CD4-positive, alpha-beta T cell treated with Interleukin-6 for 4 hours (primary cell): ENCODE measurements at places on chromosomes 16 and 17.

DNA sequence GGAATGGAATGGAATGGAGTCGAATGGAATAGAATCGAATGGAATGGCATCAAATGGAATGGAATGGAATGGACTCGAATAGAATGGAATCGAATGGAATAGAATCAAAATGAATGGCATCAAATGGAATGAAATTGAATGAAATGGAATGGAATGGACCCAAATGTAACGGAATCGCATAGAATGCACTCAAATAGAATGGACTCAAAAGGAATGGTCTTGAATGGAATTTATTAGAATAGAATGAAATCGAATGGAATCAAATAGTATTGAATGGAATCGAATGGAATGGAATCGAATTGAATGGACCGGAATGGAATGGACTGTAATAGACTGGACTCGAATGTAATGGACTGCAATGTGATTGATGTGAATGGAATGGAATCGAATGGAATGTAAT is 501.4 kb upstream of the WSB1 start:
- no peak for DNase-seq

DNA sequence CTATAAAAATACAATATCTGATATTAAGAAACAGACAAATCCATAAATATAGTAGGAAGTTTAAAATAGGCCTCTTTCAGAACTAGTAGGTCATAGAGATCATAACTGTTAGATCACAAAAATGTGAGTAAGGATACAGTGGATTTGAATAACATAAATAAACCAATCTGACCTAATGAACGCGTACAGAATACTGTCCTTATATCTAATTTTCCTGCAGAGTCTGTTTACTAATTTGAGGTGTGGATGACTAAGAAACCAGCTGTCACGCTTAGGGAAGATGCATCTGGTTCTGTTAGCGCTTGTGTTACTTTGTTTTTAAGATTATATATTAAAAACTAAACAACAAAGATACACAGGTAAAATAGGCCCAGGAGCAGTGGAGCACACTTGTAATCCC is 14.8 kb downstream of the CPD start:
- DNase-seq = no peak

GRCh38 chr17:74860872-74861661 is 1.4 kb upstream of the GRIN2C start:
- DNase-seq = no peak

DNA sequence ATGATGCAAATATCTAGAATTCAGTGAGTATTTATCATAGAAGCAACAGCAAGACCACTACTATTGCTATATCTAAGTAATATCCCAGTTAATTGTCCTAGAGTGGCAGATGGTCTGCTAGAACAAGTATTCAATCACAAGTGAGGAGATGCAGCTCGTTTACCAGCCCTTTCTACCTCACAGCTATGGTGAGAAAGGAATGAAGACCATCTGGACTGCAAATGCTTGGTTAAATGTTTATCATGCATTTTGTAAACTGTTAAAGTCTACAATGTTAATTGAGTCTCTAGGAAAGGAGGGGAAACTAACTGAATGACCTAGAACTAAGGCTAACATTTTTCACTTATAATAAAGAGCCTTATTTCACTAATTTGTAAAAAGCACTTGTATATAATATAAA is 52.5 kb downstream of the CNOT1 start:
- no peak for DNase-seq

GRCh38 chr17:42798011-42798382 is 507 bp downstream of the COA3 start:
- DNase-seq = no peak

DNA sequence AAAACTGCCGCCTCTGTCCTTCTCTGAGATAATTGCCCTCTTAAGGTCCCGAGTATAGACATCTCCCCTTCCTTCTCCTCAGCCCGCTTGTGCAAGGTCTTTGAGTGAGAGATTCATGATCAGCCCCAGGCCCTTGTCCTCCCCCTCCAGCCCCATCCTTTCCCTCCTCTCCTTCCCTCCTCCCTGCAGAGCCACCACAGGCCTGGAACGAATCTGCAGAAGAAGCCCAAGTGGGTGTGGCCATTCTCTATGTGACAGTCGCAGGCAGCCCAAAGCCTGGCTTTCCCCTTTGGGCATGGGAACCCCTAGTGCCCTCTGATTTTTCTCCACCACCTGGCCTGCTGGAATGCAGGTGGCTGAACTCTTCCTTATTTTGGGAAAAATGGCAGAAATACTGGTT is 7.2 kb upstream of the NDRG4 start:
- no peak for DNase-seq

- no peak for DNase-seq
Measured at GRCh38 chr16:67230809-67231660, 4.1 kb downstream of the TMEM208 start.

DNA sequence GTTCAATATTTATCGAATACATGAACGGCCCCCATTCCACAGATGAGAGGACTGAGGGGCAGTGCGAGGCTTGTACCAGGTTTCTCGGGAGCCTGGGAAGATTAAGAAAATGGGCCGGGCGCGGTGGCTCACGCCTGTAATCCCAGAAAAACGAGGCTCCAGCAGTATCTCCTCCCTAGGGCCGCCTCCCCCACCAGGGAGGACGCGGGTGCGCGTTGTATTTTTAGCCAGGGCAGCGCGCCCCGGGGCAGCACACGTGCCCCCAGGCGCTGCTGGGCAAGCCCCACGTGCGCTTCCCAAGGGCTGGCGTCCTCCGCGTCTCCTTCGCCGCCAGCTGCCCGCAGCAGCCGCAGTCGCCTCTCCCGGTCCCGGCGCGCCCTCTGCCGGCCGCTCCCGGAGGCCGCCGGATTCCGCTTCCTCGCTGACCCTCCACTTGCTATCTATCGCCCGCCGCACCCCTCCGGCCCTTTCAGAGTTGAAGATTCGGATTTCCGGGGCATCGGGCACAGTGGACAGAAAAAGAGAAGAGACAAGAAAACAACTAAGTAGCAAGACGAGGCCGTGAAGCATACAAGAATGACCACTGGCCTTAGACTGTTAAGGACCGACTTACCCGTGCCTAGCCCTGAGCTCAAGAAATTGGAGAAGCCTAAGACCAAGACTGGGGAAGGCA is 1.9 kb upstream of the YBX2 start:
- peak; percentile 76 for DNase-seq

- no peak for DNase-seq
Measured at GRCh38 chr16:75256059-75256571, 4.7 kb upstream of the BCAR1 start.

DNA sequence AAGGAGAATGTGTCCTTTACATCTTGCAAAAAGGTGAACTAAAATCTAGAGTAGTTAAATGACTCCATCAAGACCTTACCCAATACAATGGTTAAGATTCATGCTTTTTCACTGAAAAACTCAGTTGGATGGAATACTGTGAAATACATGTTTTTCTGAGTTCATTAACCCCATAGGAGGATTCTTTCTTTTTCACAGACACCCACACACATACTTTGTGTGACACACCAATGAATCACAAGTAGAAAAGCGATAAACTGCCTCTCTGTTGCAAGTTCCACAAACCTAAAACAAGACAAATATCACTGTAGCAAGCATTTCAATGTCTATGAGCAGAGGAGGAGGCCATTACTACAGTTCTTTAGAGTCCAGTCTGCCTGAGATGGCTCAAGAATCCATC is 258.8 kb upstream of the CDH5 start:
- no peak for DNase-seq

GRCh38 chr17:55632236-55632635 is 90.4 kb downstream of the TMEM100 start:
- no peak for DNase-seq

- DNase-seq = no peak
Measured at GRCh38 chr17:12712941-12713340, 47.3 kb downstream of the MYOCD start.
